ENCODE measurements at places on chromosomes 3 and 15. TPM values are rescaled to one million over a fixed set of nuclear protein-coding genes. Genes with fewer than 3 reads are reported as not detected.
A peak's percentile ranks its signal among the peaks of the same experiment; 100 is the strongest.

CD200 gene
- not detected for total RNA-seq

- DNase-seq, result no peak
Observed at GRCh38 chr3:30048431-30048830, 558.0 kb upstream of the TGFBR2 start.

CFAP161 gene
- total RNA-seq, result not detected

DNA sequence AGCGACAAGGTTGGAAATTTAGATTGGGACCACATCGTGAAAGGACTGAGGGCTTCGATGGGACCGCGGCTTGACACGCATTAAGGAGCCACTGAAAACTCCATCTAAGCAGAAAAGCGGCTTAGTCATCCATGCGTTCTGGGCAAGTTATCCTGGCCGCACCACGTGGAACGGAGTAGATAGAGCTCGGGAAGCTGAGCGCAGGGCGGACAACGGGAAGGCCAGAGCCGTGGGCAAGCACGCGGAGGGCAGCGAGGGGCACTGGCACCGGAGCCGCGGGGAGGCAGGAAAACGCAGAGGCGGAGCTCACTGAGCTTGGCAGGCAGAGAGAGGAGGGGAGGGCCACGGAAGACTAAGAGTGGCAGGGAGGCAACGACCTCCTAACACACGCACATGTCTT lies 61.3 kb upstream of the VGLL4 start:
- DNase-seq, result no peak

- DNase-seq, result peak; percentile 53
Observed at GRCh38 chr15:75655931-75656330, 8.2 kb downstream of the SNX33 start.

GRCh38 chr3:186052096-186052840 lies 56.6 kb downstream of the ETV5 start:
- DNase-seq, result no peak

DNA sequence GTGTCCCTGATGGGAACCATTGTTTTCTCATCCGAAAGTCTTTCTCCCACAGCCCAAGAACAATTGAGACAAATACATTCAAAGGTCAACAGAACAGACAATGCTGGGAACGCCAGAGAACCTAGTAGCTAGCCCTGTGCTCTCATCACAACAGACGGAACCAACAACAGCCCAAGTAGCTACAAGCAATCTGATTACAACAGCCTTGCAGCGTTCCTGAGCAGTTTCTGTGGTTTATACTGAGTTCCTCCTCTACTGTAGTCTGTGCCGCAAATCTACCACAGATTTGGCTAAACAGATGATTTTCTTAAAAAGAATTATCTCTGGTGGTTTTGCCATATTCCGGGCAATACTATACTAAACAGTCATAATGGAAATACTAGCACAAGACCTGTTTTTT lies 435.6 kb downstream of the MECOM start:
- no peak for DNase-seq

TMEM207 gene
- not detected for total RNA-seq

EHHADH gene
- not detected for total RNA-seq

AADACL2 gene
- not detected for total RNA-seq

GRCh38 chr3:186466391-186466974 lies 77.7 kb downstream of the CRYGS start:
- DNase-seq, result no peak

IGDCC3 gene
- total RNA-seq, result 20.1 TPM

- no peak for DNase-seq
Observed at GRCh38 chr15:101029971-101030661, 111.0 kb downstream of the LRRK1 start.

DNA sequence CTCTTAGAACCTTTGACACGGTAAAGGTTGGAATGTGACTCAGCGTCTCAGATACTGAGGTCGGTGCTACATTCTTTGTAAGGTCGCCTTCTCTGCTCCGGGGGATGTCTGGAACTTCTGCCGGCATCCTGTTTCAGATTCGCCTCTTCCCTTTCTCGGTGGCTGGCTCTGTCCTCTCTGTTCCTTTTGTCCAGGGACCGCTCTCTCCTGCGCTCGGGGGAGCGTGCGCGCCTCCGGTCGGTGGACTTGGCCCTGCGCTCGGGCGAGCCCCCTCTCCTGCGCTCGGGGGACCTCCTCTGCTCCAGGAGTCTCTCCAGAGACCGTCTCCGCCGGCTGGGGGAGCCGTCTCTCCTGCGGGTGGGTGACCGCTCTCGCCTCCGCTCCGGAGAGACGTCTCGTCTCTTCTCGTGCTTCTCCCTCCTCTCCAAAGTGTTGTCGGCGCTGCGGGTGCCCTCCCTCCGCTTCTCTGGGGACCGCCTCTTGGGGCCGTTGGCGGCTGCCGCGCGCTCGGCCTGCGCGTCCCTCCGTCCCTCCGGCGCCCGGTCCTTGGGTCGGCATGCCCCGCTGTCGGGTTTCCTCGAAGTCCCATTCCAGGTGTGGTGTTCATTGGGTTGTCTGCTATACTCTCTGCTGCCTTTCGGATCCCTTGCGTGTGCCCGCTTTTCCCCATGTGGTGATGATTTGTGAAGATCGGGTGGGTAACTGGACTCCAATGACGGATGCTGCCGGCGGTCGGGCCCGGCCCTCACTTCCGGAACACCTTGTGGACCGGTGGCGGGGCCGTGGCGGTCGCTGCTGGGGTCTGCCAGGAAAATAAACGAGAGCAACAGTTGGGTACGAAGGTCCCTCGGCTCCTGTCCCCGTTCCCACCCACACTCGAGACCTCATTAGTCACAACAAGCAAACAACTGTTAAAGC lies 668.8 kb upstream of the ADAMTS9 start:
- DNase-seq, result no peak

- DNase-seq, result peak; percentile 86
Observed at GRCh38 chr3:115814778-115815380, 191.6 kb downstream of the GAP43 start.

DNA sequence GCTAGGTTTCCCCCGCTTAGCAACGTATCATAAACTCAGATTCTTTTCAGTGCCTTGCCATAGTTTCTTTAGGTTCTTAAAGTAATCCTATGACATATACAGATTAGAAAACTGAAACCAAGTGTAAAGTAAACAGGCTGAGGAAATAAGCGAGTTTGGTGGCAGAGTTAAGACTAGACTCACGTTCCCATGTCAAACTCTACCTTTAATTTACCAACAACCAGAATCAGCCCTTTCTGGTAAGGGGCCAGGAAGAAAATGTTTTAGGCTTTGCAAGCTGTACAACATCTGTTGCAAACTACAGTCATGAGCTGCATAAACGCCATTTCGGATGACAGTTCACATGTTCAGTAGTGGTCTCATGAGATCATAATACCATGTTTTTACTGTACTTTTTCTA lies 128.0 kb upstream of the PRICKLE2 start:
- no peak for DNase-seq

DNA sequence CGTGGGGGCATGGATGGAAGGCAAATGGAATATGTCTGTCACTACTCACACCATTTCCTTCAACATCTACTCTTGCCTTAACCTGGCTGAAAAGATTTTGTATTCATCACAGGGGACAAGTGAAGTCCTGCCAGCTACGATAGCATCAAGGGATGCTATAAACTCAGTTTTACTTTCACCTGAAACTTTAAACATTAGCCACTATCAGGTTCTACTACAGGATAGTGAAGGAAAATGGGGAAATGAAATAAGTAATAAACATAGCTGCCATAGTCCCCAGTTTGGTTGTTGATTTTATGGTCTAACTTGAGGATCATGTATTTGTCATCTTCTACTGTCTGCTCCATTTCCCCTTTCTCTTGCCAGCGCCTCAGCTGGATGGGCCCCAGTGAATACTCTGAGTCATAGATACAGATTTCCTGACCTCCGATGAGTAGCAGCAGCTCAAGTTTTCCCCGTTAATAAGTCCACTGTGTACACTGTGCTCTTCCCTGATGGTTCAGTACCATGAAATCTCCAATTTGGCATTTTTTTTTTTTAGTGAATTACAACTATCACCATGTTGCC lies 338.2 kb upstream of the SLCO3A1 start:
- DNase-seq, result no peak

Measured in G401 (cell line).